ENCODE measurements at places on chromosomes 1 and 21. TPM values are rescaled to one million over a fixed set of nuclear protein-coding genes. Genes with fewer than 3 reads are reported as not detected.
A peak's percentile ranks its signal among the peaks of the same experiment; 100 is the strongest.

DNA sequence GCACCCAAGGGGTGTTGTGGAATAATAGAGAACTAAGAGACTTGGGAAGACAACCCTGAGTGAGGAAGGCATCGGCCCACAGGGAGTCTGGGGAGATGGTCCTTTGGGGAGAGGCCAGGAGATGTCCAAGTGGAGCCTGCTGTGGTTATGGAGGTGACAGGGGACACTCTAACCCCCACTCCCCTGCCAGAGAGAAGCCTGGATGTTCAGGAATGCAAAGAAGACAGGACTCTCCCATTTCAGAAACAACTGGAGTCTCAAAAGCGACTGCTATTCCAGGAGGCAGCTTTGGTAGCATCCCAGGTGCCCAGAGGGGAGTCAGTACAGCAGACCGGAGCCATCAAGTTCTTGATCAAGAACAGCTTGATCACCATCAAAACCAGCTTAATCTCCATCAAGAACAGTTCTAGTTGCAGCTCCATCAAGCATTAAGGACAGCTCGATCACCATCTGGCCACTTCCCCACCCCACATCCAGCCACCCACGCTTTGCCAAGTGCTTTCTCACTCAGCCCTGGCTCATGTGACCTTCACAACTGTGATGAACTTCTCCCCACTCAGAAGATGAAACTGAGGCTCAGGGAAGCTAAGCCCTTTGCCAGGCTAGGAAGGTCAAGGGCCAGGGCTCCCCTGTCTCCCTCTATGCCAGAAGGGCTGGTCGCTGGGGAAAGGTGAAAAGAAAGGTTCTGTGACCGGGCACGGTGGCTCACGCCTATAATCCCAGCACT is 743 bp downstream of the CD52 start:
- H3K27me3 ChIP-seq = no peaks in the 10 kb centered on the region
- H3K27ac ChIP-seq = peak overlapping the region; percentile 89
- H3K36me3 ChIP-seq = peaks cover 45% of the 10 kb centered on the region
- DNase-seq = peak; percentile 84

GRCh38 chr1:16170283-16170673 is 14.4 kb upstream of the EPHA2 start:
- H3K4me3 ChIP-seq = no peak overlapping the region
- no peak for DNase-seq
- H3K27me3 ChIP-seq = peaks cover 9% of the 10 kb centered on the region
- H3K36me3 ChIP-seq = no peaks in the 10 kb centered on the region

DNA sequence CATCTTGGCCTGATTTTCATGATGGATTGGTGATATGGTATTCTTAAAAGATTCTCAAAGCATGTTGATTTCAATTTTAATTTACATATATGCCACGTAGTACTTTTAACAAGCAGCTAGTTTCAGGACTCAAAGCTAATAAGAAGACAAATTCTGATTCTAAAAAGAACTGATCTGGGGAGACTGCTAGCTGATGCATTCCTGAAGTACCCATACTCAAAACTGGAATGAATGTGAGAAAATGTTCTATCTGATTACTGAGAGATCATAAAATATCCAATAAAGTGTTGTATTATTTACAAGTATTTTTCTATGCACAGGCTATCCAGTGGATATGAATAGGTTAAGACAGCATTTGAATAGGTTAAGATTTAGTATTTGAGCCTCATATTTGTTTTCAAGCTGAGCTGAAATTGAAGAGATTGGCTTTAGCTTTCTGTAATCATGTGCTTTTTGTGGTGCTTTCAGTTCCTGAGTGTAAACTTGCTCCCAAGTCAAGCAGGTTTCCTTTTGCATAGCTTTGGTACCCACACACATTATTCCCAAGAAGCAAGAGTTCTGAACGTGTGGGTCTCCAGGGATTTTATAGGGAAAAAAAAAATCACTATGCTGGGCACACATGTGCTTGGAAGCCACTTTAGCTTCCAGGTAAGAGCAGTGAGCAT is 114.1 kb downstream of the VPS13D start:
- H3K4me1 ChIP-seq = peaks cover 71% of the 10 kb centered on the region
- no peak for DNase-seq
- peaks cover 50% of the 10 kb centered on the region for H3K36me3 ChIP-seq
- H3K4me3 ChIP-seq = no peak overlapping the region

GRCh38 chr1:154407198-154408091 is 2.3 kb downstream of the IL6R start:
- peak; percentile 79 for DNase-seq
- H3K36me3 ChIP-seq = no peaks in the 10 kb centered on the region
- peak overlapping the region; percentile 78 for H3K27ac ChIP-seq
- H3K27me3 ChIP-seq = no peaks in the 10 kb centered on the region
- peaks cover 80% of the 10 kb centered on the region for H3K4me1 ChIP-seq
- H3K4me3 ChIP-seq = peak overlapping the region; percentile 70

DNA sequence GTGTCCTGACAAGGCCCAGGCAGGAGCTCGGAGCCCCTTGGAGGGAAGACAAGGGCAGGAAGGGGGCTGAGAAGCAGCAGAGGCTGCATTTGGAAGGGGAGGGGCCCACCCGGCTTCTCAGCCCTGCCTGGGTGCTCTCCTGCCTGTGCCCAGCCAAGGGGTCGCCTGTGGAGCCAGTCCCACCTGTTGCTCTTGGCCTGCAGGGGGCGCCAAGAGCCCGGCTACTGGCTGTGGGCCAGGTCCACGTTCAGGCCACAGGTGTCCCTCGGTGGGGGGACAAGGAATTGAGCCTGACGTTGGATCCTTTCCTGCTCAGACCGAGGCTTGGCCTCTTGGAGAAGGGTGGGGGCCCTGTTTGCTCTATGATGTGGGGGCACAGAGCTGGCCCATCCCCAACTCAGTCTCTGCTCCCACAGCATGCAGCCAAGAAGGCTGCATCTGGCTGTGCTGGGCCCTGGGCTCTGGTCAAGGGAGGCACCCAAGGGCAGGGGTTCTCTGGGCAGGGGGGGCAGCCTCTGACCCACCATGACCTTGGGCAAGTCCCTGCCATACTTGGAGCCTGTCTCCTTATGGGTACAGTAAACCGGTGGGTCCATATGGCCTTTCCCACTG is 10.9 kb downstream of the WNT4 start:
- no peak overlapping the region for H3K27ac ChIP-seq
- no peaks in the 10 kb centered on the region for H3K27me3 ChIP-seq
- no peaks in the 10 kb centered on the region for H3K36me3 ChIP-seq
- H3K4me3 ChIP-seq = no peak overlapping the region
- DNase-seq = peak; percentile 74

DNA sequence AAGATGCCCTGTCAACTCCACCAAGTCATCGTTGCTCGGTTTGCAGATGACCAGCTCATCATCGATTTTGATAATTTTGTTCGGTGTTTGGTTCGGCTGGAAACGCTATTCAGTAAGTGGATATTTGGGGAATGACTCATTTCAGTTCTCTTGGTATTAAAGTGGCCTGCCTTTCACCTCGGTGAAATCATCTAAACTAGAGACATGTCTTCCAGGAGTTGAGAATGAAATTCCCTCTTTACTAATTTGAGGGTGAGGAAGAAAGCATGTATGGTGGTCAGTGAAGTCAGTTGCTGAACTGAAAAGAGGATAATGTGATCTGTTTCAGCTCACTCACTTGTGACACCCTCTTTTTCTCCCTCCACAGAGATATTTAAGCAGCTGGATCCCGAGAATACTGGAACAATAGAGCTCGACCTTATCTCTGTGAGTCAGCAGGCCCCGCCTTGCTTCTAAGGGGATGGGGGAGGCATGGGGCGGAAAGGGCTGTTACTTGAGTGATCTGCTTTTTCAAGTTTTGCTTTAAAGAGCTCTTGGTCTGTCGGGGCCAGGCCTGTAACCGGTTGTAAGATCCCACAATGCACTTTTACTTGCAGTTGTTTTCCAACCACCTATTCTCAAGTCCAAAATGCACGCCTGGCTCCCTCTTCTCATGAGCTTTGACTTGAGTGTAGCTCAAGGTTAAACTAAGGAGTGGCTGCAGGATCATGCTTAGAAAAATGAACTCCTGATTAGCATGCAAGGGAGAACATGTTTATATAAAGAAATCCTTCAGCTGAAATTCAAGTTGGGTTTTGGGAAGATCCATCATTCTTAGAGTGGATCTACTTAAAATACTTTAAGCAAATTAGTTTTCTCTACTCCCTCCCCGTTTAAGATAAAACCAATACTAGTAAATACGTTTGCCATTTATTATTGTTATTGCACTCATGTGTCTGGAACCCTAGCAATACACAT is 59.8 kb downstream of the CAPN2 start:
- DNase-seq = peak; percentile 14
- peaks cover 48% of the 10 kb centered on the region for H3K36me3 ChIP-seq
- H3K4me1 ChIP-seq = peaks cover 37% of the 10 kb centered on the region
- no peak overlapping the region for H3K4me3 ChIP-seq
- no peaks in the 10 kb centered on the region for H3K27me3 ChIP-seq

- no peaks in the 10 kb centered on the region for H3K27me3 ChIP-seq
- H3K4me1 ChIP-seq = no peaks in the 10 kb centered on the region
- DNase-seq = no peak
- H3K36me3 ChIP-seq = no peaks in the 10 kb centered on the region
- H3K27ac ChIP-seq = no peak overlapping the region
Measured at GRCh38 chr1:215156232-215156631, 73.7 kb downstream of the KCNK2 start.

DNA sequence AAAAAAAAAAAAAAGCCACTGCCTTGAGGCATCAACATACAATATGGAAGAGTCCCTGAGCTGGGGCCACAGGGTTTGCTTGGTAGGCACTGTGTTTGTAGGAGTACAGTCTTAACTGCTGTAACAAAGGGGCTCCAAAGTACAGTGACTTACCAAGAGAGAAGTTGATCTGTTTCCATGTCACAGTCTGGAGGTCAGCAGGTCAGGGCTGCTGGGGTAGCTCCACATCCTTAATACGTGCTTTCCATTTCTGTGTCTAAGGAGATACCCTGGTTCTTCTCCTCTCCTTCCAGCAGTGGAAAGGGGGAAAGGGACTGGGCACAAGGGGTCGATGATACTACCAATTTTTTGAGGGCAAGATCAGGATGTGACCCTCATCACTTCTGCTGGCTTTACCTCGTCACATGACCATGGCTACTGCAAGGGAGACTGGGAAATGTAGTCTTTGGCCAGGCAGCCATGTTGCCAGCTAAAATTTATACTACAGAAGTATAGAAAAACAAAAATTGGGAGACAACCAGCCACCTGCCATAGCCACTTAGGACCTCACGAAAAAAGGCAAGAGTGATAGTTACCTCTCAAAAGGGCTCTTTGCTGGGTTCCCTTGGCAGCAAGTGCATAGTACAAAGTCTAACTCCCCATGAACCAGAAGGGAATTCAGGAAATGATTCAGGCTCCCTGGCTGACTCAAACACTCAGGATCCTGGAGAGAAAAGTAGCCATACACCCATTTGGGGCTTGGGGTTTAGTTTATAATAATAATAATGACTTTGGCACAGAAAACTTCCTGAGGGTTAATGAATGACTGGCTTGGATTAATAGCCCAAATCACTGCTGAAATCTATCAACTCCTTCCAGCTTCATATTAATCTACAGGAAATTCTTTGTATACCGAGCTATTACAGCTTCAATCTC is 52.7 kb upstream of the ATP5PO start:
- H3K4me1 ChIP-seq = peaks cover 23% of the 10 kb centered on the region
- peak overlapping the region; percentile 70 for H3K27ac ChIP-seq
- DNase-seq = peak; percentile 52
- H3K27me3 ChIP-seq = no peaks in the 10 kb centered on the region
- H3K4me3 ChIP-seq = no peak overlapping the region
- H3K36me3 ChIP-seq = peaks cover 27% of the 10 kb centered on the region

- no peaks in the 10 kb centered on the region for H3K36me3 ChIP-seq
- DNase-seq = no peak
- no peak overlapping the region for H3K27ac ChIP-seq
- no peak overlapping the region for H3K4me3 ChIP-seq
Measured at GRCh38 chr1:47561523-47562007, 123.7 kb downstream of the FOXD2 start.

GRCh38 chr1:69455718-69456117 is 112.0 kb upstream of the LRRC7 start:
- H3K27ac ChIP-seq = no peak overlapping the region
- H3K4me3 ChIP-seq = no peak overlapping the region
- H3K36me3 ChIP-seq = no peaks in the 10 kb centered on the region
- H3K4me1 ChIP-seq = no peaks in the 10 kb centered on the region

DNA sequence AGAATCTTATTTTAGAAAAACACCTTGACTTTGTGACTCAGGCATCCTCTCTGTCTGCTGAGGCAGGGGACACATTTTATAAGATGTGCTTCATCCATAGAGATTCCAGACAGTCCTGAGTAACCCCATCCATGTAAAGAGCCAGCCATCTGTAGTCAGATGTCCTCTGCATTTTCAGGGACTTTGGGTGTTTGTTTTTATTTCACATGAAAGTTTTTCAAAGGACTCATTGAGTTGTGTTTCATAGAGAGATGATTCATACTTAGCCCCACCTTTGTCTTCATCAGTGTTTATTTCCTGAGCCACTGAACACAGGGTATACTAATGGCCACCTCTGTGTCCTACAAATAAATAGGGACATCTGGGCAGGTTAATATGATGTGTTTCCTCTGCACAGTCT is 280.4 kb downstream of the CACNA1E start:
- no peak overlapping the region for H3K4me3 ChIP-seq
- H3K27ac ChIP-seq = no peak overlapping the region
- no peak for DNase-seq
- H3K4me1 ChIP-seq = no peaks in the 10 kb centered on the region
- H3K36me3 ChIP-seq = no peaks in the 10 kb centered on the region

GRCh38 chr1:226957714-226958113 is 17.6 kb downstream of the COQ8A start:
- H3K36me3 ChIP-seq = peaks cover 11% of the 10 kb centered on the region
- no peak overlapping the region for H3K27ac ChIP-seq
- H3K4me1 ChIP-seq = peaks cover 35% of the 10 kb centered on the region
- DNase-seq = no peak
- no peaks in the 10 kb centered on the region for H3K27me3 ChIP-seq

DNA sequence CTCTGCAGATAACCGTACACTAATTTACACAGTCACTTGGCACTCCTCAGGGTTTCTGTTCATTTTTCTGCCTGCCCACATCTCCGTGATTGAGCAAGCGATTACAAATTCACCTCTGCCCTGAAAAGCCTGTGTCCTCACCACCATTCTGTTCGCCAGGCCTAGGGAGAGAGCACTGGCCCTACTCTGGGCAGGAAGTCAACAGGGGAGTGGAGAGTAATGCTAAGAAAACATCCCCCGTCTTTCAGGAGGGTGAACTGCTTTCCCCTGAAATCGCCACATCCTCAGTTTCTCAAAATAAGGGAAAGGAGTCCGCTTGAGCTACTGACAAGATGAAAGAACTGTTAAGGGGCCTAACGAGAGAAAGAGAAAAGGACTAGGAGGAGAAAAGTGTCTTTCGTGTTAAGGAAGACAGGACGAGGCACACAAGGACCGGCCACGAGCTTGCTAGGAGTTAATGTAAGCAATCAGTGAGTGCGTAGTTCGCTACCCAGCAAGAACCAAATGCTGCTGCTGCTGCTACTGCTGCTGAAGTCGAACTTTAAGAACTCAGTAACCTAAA is 632 bp downstream of the PEX19 start:
- peak overlapping the region; percentile 94 for H3K4me3 ChIP-seq
- H3K36me3 ChIP-seq = peaks cover 31% of the 10 kb centered on the region
- peaks cover 20% of the 10 kb centered on the region for H3K4me1 ChIP-seq
- H3K27ac ChIP-seq = peak overlapping the region; percentile 94
- DNase-seq = peak; percentile 32

- H3K4me1 ChIP-seq = no peaks in the 10 kb centered on the region
- DNase-seq = no peak
- no peak overlapping the region for H3K4me3 ChIP-seq
- H3K27ac ChIP-seq = no peak overlapping the region
Measured at GRCh38 chr1:203140743-203141520, 13.4 kb downstream of the ADORA1 start.

GRCh38 chr1:22803833-22804232 is 93.2 kb downstream of the EPHB2 start:
- no peaks in the 10 kb centered on the region for H3K36me3 ChIP-seq
- peaks cover 2% of the 10 kb centered on the region for H3K27me3 ChIP-seq
- H3K4me1 ChIP-seq = no peaks in the 10 kb centered on the region
- DNase-seq = no peak

The NOS1AP gene
- total RNA-seq = 0.18 TPM

The RBBP4 gene
- total RNA-seq = 318 TPM

Measured in activated CD8-positive, alpha-beta T cell treated with anti-CD3 and anti-CD28 coated beads for 36 hours (primary cell).